SK-N-MC (cell line): ENCODE measurements at places on chromosomes 3 and 15.

DNA sequence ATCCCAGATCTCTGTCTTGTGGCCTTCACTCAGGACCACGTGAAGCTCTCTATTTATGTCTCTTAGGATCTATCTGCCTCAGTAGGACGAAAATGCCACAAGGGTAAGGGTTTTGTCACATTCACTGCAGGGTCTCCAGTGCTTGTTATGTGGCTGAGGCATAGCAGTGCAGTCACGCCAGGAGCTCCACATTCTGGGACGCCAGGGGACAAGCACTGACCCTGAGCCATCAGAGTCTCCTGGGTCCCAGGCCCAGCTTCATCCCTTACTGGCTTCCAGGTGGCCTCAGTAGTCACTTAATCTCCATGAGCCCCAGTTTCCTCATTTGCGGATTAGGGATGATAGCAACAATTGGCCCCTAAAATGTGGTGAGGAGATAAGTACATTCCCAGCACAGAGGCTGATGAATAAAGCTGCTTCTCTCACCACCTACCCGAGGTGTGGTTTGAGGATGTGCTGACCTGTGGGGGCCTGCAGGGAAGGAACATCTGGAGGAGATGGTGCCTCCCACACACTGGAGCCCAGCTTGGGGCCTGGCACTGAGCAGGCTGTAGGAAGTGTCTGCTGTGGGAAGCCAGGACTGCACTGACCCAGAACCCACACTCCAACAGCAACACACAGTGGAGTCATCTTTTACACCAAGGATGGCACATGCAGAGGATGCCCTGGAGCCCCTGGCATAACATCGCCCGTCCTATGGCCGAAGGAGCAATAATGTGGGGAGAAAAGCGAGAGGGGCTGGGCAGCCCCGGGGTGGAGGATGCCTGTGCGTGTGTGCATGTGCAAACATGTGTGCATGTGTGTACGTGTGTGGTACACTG lies 93.2 kb upstream of the IQSEC1 start:
- DNase-seq = no peak

DNA sequence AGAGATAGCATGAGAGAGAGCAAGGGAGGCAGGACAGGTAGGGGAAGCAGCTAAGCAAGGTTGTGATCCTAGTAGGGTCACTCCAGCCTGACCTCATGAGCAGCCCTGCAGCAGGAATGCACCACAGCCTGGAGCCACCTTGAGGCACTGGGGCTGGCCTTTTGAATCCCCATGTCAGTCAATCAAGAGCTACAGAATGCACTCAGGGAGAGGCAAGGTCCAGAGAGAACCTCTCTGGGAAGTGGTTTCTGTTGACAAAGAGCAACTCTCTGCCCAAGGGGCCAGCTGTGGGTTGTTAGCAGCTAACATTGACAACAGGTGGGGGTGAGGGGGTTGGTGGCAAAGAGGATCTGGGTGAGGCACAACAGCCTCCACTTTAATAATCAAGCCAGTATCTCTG lies 54.6 kb downstream of the TRANK1 start:
- DNase-seq = no peak

DNA sequence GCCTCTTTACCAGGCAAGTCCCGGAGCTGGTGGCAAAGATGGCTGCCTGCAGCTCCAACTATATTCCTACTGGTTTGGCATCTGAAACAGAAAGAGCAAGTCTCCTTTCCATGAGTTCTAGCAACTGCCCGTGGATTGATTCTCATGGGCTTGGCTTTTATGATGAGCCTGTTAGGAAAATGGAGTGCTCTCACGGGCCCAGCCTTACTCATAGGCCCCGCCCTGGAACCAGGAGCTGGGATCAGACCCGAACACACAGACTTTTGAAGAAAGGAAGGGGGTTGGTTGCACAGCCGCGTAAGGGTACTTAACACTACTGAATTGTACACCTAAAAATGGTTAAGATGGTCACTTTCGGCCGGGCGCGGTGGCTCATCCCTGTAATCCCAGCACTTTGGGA lies 2.9 kb downstream of the NRROS start:
- no peak for DNase-seq

DNA sequence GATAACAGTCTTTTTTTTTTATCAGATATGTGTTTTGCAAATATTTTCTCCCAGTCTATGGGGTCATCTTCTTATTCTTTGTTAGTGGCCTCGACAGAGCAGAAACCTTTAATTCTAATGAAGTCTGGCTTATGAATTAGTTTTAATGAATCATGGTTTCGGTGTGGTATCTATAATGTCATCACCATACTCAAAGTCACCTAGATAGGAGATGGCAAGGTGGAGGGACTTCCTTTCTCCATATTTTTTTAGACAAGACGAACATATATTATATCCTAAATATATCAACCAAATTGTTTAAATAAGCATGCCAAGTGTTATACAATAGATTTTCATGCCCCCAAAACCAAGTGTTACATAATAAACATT lies 60.4 kb downstream of the CD200 start:
- no peak for DNase-seq

DNA sequence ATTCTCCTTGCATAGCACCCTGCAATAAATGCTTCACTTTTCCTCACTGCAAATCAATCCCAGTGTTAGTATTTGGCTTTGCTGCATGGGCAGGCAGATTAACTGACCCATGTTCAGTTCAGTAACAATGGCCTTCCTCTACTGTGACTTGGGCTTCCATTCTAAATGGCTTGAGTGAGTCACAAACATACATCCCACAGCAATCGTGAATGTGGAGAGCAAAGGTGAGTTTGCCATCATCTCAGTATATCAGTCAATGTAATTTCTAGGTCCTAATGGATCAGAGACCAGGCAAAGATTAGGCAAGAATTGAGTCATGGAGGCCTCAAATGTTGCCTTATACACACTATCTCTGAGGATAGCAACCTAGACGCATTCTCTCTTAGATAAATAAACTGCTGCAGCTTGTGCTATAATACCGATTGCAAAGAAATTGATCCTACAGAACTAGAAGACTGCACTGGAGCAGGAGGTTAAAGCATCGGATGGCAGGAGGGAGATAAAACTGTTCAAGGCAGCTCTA lies 8.3 kb upstream of the ATP8B4 start:
- no peak for DNase-seq

DNA sequence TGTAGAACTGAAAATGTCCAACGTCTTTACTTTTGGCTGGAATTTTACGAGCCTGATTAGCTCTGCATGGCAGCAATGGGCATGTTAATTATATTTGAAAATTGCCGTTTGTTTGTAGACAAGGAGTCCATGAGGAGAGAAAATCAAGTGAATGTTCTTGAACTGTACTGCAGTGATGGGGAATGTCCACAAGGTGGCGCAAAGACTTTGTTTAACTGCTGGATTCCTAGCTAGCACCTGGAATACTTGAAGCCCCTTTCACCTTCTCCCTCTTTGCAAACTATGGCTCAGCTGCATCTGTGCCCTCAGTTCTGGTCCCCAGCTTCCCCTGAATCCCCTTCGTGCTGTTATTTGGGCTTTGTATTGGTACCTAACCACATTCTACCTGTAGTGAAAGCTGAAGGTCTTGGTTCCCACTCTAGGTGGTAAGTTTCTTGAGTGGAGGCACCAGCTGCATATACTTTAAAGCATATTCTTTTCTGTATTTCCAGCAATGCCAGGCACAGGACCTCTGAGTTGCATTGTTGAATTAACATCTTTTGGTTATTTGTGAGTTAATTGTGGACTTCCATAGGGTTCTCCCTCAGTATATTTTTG lies 25.3 kb downstream of the EXOG start:
- DNase-seq = peak; percentile 14

DNA sequence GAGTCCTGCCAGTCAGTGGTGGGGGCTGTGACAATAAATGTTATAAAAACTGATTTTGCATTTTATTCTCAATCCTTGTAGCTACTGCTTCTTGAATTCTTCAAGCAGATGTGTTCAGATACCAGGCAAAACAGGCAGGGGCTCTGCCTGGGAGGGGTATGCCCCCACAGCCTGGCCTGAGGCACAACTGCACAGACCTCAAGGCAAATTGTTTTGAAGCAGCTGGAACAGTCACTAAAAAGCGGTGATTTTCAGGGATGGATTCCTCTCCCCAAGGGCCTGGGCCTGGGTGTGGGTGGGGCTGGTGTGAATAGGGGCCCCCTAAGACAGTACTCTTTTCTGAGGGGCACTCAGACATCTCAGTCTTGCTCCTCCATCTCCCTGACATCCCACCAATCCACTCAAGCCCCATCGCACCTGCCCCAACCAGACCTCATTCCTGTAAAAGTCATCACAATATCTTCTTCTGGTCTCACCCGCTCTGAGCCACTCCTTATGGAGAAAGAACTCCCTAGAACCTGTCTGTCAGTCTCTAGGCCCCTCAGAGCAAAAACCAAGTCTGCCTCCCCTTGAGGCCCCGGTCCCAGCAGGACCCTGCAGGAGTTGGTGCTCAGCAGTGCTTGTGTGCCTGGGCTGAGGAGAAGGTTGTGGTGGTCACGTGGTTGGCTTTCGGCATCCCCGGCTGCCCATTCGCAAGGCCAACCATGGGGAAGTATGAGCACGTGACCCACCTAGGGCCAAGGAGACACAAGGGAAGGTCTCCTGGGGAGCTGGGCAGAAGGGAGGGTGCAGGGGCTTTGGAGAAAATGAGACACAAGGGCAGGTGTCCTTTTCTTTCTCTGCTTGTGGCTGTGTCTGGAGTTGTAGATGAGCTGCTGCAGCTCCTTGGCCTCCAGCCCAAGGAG lies 2.9 kb upstream of the PSTPIP1 start:
- DNase-seq = no peak

DNA sequence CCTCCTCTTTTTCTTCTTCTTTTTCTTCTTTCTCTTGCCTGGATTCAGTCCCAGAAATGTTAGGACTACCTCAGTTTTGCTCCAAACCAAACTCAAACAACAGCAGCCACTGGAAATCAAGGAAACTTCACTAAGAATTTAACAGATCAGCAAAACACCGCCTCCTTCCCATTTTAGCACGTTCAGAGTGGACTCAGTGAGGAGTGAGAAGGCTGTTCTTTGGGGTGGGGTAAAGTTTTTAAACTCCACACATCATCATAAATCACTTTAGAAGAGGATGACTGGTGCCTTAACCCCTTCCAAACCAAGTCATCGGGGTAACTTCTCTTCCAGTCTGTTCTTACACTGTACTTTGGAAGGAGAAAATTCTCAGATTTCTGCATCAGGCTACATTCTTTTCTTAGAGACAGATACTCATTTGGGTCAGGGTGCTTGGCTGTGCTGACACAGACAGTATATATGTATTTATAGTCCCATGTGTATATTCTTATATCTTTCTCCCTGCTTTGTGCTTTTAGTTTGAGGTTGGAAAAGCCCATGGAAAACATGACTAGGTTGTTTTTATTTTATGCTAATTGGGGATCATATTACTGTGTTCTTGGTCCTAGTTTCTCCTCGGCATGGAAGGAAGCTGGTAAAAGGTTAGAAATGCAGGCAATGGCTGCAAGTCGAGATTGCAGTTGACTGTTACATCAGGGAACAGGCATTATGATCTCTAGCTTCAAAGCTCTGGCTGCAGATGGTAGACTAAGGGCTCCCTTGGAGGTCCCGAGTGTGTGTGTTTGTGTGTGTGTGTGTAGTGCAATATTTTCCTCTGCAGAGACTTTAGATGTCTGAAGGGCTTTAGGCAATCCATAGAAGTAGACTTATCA lies at the start of gene CCDC80:
Gene CCDC80, minus strand, starts transcription at position 214 of the 872 bp plus-strand sequence. CDS start 1,238 bp downstream, outside the sequence.
- DNase-seq = no peak

GRCh38 chr15:63945007-63945788 lies 101.1 kb downstream of the DAPK2 start:
- DNase-seq = no peak

DNA sequence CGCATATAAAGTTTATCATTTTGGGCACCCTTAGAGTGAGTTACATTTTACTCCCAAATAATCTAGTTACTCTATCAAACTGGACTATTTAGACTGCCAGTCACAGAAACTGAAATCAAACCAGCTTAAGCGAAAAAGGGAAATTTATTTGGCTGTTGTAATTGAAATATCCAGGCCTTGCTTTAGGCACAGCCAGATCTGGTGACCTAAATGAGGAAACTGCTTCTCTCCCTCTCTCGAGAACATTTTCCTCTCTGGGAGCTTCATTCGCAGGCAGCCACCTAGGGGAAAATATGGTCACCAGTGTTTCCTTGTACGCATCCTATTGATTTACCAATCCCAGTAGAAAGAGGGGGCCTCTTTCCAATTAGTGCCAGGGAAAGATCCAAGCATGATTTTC lies 175.3 kb upstream of the MITF start:
- no peak for DNase-seq

DNA sequence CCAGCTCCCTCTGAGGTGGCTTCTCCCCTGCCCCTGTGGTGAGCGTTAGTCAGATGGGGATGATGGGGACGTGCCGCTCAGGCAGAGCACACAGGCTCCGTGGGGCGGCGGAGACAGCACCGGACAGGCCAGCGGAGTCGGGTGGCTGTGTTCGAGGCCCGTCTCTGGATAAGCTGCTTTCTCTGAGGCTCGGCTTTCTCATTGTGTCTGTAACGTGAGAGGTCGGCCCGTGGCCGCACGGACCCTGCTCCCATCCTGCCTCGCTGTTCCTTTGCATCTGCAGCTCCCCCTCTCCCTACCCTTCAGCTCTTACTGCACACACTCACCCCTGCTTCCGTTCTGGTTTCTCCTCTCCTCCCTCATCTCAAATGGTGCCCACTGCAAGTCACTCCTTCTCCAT lies 62.5 kb downstream of the FAM43A start:
- no peak for DNase-seq

DNA sequence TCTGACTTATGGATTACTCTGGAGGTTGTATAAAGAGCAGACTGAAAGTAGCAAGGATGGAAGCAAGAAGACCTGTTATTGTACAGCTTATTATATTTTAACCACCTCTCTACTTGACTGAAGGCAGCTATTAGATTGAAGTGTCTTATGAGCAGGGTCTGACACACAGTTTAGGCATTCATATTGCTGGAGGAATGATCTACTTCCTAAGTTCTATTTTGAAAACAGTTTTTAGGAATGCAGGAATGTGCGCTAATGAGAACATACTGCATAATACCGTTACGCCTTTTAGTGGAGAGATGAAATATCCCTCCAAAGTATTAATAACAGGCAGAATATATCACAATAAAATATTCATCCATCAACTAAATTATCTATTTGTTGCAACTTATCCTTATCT lies 193.3 kb downstream of the ISL2 start:
- DNase-seq = no peak

- DNase-seq = no peak
Measured at GRCh38 chr3:40608091-40608490, 83.3 kb downstream of the ZNF621 start.

- DNase-seq = no peak
Measured at GRCh38 chr3:195537995-195538394, 5.1 kb downstream of the PPP1R2 start.

DNA sequence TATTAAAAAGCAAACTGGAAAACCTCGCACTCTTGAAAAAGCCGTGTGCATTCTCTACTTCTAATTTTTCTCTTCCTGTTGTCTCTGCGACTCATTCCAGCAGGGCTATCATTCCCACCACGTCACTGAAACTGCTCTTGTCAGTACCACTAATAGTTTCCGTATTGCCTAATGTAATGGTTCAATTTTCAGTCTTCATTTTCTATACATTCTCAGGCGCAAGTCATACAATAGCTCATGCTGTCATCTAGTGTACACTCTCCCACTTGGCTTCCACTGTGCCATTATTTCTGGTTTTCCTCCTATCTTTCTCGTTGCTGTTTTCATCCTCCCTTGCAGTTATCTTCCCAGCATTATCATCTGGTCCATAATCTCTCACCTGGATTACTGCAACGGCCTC lies 160.2 kb downstream of the SPATA16 start:
- no peak for DNase-seq
